ENCODE measurements at places on chromosomes 13 and 19.
A peak's percentile ranks its signal among the peaks of the same experiment; 100 is the strongest.

DNA sequence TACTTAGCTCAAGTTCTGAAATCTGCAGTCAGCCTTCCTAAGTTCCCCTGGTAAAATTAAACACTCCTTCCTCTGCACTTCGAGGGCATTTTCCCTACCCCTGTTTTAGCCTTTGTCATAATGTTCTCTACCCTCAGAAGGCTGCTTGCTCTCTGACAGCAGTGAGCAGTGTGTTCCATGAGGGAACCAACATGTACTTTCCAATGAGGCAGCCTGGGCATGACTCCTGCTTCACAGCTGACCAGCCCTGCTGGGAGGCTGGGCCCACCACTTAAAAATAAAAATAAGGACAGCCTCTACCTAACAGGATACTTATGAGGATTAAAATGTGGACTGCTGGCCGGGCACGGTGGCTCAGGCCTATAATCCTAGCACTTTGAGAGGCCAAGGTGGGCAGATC lies 26.4 kb downstream of the RUBCNL start:
- ATAC-seq = no peak

DNA sequence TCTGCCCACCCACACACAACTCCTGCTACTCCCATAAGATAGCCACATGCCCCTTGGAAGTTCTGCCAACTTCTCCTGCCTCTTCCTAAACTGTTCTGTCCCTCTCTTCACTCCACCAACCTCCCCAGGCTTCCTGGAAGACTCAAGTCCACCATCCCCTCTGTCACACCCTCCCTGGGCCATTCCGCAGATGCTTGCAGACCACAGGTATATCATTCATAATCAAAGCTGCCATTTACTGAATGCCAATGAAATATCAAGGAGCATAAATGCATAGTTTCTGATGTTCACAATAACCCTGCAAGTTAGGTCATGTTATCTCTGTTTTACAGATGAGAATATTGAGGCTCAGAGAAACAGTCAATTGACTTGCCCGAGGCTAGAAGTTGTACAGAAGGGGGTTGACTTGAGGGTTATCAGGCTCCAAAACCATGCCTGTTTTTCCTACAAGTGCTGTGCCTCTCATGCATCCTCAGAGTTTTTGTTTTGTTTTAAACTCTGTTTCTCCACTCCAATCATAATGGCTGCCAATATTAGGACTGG lies 135.6 kb downstream of the SLC7A1 start:
- no peak for ATAC-seq

DNA sequence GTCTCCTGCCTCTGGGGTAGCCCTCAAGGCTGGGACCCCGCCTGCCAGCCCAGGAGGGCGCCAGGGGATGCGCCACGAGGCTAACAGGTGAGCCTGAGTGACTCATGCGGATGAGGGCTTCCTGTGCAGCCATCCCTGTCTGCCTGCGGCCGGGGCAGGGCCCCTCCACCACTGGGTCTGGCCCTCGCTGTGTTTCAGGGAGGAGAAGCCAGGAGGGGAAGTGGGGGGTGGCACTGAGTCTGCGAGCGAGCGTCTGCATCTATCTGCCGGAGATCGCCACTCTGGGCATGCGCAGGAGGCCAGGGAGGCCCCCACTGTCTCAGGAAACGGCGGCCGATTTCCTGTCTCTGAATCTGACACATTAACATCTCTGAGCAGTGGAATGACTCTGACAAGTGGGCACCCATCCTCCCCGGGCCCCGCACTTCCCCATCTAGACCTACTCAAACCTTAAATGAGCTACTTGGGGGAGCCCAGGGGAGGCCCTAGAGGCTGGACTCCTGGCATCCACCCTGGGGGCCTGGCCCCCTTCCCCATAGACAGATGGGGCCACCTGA lies 19.7 kb downstream of the RFX1 start:
- peak; percentile 94 for ATAC-seq

DNA sequence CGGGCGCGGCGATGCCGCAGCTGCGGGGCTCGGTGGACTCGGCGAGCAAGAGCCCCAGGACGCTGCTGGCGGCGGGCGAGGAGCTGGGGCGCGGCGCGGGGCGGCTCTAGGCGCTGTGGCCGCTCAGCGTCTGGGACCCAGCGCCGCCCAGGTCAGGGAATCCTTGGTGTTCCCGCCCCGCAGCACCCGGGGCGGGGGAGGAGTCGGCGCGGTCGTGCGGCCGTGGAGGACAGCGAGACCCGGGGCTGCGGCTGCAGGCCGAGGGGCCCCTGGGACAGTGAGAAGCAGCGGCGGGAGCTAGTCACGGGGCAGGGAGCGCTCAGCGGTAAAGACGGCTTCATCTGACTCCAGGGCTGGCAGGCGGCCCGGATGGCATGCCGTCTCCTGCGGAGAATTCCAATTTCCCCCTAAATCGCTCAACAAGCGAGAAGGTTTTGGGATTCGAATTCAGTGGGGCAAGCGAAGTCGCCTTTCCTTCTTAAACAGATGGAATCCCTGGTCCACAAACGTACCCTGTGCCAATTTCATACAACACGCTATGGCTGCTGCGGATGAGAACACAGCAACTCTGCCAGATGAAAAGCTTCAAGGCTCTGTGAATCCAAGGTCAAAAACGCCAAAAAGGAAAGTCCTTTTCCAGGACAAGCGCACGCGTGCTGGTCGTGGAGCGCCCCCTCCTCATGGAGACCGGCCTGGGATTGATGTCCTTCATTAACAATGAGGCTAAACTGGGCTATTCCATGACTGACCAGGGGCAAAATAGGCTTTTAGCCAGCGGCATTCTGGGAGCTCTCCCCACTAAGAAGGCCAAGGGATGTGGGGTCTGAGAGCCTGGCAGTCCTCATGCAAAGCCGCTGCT lies 4.2 kb upstream of the ZSCAN4 start:
- ATAC-seq = peak; percentile 61

DNA sequence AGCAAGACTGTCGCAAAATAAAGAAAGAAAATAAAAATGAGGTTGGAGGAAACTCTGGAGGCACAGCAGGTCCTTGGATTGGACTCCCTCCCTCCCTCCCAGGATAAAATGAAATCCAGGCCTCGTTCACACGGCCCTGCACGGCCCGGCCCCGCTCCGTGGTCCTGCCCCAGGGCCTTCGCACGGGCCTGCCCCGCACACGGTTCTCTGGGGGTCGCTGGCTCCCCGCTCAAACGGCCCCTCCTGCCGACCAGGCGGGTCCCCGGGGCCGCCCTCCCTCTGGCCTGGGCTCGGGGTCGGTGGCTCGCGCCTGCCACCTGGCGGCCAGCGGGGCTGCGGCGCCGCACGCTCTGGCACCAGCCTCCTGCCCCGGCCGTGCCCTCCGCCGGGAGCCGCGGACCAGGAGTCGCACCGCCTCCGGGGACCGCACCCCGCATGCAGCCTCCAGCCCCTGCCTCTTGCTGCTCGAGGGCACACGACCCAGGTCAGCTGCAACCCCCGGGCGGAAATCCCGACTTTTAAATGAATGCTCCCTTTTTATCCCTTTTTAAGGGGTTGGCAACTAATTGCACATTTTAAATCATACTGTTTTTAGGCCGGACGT lies 1.5 kb upstream of the WDR18 start:
- ATAC-seq = peak; percentile 89

GRCh38 chr19:47390533-47391488 lies 28.5 kb downstream of the MEIS3 start:
- peak; percentile 27 for ATAC-seq

- ATAC-seq = no peak
Observed at GRCh38 chr19:47471733-47472457, at the start of gene SLC8A2. Gene SLC8A2 (minus strand): TSS chr19:47471893. CDS start chr19:47466403, 5,490 bp downstream.

GRCh38 chr13:111248822-111249221 lies 71.6 kb upstream of the TEX29 start:
- no peak for ATAC-seq

- no peak for ATAC-seq
Observed at GRCh38 chr19:48529156-48529555, 17.5 kb upstream of the LMTK3 start.

DNA sequence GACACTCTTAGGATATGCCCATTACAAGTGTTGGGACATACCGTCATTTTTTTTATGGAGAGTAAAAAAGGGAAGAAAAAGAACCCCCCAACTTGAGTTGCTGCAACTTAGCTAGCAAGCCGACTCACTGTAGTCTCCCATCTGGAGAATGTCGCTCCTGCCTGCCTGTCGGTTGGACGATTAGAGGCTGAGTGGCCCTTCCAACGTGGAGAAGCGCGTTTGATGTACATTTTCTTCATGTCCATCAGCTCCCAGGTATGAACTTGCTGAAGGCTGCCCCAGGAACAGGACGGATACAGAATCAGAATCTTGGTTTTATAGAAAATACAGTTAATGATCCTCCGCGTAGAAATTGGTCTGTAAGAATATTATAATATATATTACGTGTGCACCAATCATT lies 189.0 kb upstream of the SOX1 start:
- no peak for ATAC-seq

GRCh38 chr13:109869312-109870237 lies 83.2 kb upstream of the IRS2 start:
- ATAC-seq = no peak

DNA sequence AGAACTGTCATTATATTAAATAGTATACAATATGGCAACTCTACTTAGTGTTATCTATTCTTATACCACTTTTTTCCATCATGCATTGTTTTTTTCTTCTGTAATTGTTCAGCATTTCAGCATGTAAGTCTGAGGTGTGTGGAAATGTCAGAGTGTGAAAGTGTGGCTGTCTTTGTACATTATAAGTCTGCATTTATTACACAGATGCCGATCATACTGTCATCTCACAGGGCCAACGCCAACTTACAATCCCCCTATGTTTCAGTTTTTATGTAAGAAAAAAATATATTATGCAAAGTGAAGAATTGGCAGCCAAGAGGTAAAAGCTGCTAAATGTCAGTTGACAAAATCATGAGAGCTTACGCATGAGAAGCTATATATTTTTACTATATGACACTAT lies 42.9 kb upstream of the PCDH17 start:
- ATAC-seq = no peak

GRCh38 chr13:101514695-101515275 lies 62.3 kb downstream of the ITGBL1 start:
- no peak for ATAC-seq

DNA sequence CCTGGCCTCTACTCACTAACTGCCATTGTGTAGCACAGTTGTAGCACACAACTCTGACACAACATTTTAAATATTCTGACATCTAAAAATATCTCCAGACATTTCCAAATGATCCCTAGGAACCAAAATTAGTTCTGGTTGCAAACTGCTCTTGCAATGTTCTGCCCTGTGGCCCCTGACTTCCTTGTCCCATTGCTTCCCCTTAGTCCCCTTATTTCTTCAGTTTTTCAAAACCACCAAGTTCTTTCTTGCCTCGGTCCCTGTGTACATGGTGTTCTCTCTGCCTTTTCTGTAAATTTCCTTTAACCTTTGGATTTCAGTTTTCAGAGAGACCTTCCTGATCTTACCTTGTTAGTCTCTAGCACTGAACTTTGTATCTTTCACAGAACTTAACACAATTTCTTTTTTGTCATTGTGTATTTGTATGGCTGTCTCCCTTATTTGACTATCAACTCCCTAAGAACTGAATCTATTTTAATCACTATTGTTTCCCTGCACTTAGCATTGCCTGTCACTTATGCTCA lies 87.6 kb upstream of the MLNR start:
- no peak for ATAC-seq

DNA sequence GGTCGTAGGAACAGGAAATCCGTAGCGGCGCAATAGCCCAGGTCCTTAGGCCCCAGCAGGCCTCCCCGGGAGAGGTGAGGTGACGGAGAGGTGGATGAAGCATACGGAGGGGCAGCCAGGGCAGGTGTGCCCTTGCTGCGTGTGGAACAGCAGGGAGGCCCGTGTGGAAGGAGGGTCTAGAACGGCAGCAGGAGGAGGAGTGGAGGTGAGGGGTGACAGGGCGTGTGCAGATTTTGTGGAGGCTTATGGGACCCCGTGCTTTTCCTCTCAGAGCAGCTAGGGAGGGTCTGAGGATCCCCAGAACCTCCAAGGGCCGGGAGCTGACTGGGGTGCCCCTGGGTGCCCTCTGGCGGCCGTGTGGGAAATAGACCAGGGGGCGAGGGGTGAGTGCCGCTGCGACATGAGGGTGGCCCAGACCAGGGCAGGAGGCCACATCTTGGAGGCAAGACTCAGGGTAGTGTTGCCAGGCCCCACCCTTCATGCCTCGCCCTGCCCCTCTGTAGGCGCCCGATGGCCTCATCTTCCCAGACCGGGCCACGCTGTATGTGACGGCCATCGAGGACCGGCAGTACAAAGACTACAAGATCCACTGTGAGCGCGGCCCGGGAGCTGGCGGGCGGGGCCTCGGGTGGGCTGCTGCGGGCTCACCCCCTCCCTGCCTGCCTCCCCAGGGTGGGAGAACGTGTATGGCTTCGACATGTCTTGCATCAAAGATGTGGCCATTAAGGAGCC lies 5.0 kb upstream of the ADM5 start:
- no peak for ATAC-seq

GRCh38 chr19:33662391-33663092 lies 40.8 kb downstream of the CHST8 start:
- ATAC-seq = no peak

- no peak for ATAC-seq
Observed at GRCh38 chr13:102401766-102402165, at the start of gene FGF14. Gene FGF14 (minus strand): TSS chr13:102402048.

GRCh38 chr13:19981685-19982238 lies 23.2 kb downstream of the ZMYM2 start:
- ATAC-seq = no peak

DNA sequence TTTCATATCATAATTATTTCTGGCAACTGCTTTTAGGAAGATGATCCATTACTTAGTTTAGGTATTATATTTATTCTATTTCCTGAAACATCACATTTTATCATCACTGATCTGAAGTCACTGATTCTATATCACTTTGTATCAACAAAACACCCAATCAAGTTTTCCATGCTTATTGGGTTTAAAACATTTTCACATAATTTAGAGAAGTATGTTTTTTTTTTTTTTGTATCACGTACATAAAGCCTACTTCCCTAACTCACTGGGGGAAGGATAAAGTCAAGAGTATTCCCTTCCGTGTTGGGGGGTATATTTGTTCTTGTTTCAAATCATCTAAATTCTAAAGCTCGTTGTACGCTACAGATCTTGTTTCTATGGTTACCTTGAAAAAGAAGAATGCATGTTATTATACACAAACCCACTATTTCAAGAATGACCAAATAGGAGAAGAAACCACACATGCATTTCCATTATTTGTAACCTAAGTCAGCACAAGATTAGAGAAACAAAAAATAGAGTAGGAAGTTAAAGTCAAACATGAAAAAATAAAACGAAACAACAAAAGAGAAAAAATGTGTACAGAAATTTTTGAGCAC lies 637.2 kb upstream of the MIR17HG start:
- ATAC-seq = no peak

- no peak for ATAC-seq
Observed at GRCh38 chr19:9941231-9941630, 4.9 kb upstream of the OLFM2 start.

- ATAC-seq = no peak
Observed at GRCh38 chr19:55230329-55230728, 1.8 kb upstream of the TMEM86B start.

DNA sequence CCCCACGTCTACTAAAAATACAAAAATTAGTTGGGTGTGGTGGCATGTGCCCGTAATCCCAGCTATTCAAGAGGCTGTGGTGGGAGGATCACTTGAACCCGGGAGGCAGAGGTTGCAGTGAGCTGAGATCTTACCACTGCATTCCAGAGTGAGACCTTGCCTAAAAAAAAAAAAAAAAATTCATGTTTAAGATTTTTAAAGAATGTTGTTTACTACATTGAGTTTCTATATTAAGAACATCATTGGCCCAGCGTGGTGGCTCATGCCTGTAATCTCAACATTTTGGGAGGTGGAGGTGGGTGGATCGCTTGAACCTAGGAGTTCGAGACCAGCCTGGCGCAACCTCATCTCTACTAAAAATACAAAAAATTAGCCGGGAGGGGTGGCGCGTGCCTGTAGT lies 31.9 kb upstream of the FLT1 start:
- ATAC-seq = no peak

GRCh38 chr13:55483626-55484158 lies 1657.0 kb upstream of the PRR20A start:
- no peak for ATAC-seq

Measured in stimulated activated memory B cell treated with anti-CD40 and anti-IgM and Interleukin-4, amounts not matched to agents 10 μg/mL and 1 μg/mL and 100 μg/mL, for 72 hours (primary cell).